ENCODE measurements at places on chromosomes 2 and 18. TPM values are rescaled to one million over a fixed set of nuclear protein-coding genes. Genes with fewer than 3 reads are reported as not detected.

Gene TXNDC2
- total RNA-seq, result not detected

Gene ATP8B1
- total RNA-seq, result 66.6 TPM

Gene CXCR2
- total RNA-seq, result not detected

Gene GPATCH11
- total RNA-seq, result 4.0 TPM

Gene TRIM43
- not detected for total RNA-seq

Gene CBLN2
- total RNA-seq, result not detected

Gene BOK
- total RNA-seq, result 34.8 TPM

Gene THSD7B
- total RNA-seq, result not detected

Gene MYO1B
- total RNA-seq, result 111 TPM

Gene RAX
- total RNA-seq, result not detected

Gene TNFAIP6
- 0.13 TPM for total RNA-seq

Gene CYP27A1
- total RNA-seq, result 23.7 TPM

Gene SATB2
- 0.65 TPM for total RNA-seq

Gene RFX8
- total RNA-seq, result 0.49 TPM

Gene AAMP
- 132 TPM for total RNA-seq

Gene RFTN2
- 7.8 TPM for total RNA-seq

Gene DCDC2C
- total RNA-seq, result not detected

Gene SERPINB4
- not detected for total RNA-seq

Gene GREB1L
- total RNA-seq, result 1.3 TPM

Gene IL18R1
- 0.82 TPM for total RNA-seq

Gene RUFY4
- total RNA-seq, result not detected

Gene RPL31
- total RNA-seq, result 1,038 TPM

Gene OR6B2
- not detected for total RNA-seq

Gene ARHGAP15
- not detected for total RNA-seq

Gene CD207
- total RNA-seq, result 0.16 TPM

Gene KLHL41
- 0.13 TPM for total RNA-seq

Gene VIL1
- total RNA-seq, result not detected

Gene HNRNPA3
- 72.6 TPM for total RNA-seq

Gene RNPEPL1
- 49.9 TPM for total RNA-seq

Gene CPO
- total RNA-seq, result 0.19 TPM

Gene GAD1
- total RNA-seq, result 0.16 TPM

Data from bladder microvascular endothelial cell (primary cell).